ENCODE measurements at places on chromosomes 1 and 21.

DNA sequence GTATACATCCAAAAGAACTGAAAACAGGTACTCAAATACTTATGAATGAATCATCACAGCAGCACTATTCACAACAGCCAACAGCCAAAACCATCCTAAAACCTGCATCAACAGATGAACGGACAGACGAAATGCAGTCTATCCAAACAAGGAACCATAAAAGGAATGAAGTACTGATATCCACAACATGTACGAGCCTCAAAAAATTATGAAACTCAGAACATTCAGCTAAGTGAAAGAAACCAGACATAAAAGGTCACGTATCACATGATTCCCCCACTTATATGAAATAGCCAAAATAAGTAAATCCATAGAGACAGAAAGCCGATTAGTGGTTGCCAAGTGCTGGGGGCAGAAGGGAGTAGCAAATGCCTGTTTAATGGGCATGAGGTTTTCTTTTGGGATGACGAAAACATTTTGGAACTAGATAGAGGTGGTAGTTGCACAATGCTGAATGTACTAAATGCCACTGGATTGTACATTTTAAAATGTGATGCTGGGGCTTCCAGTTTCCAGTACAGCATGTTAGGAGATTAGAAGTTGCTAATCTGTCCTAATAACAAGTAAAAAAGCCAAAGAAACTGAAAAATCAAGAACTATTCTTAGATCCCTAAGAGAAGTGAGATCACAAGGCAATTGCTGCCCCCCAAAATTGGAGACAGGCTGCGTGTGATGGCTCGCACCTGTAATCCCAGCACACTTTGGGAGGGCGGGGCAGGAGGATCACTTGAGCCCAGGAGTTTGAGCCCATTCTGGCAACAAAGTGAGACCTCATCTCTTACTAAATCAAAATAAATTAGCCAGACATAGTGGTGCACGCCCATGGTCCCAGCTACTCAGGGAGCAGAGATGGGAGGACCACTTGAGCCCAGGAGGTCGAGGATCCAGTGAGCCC lies 25.3 kb downstream of the CLSTN1 start:
- DNase-seq: no peak

GRCh38 chr1:90046635-90047034 lies 51.7 kb downstream of the ZNF326 start:
- DNase-seq: no peak

GRCh38 chr21:17688912-17689874 lies 76.5 kb upstream of the BTG3 start:
- no peak for DNase-seq

GRCh38 chr1:47697616-47698335 lies 259.9 kb downstream of the FOXD2 start:
- no peak for DNase-seq

DNA sequence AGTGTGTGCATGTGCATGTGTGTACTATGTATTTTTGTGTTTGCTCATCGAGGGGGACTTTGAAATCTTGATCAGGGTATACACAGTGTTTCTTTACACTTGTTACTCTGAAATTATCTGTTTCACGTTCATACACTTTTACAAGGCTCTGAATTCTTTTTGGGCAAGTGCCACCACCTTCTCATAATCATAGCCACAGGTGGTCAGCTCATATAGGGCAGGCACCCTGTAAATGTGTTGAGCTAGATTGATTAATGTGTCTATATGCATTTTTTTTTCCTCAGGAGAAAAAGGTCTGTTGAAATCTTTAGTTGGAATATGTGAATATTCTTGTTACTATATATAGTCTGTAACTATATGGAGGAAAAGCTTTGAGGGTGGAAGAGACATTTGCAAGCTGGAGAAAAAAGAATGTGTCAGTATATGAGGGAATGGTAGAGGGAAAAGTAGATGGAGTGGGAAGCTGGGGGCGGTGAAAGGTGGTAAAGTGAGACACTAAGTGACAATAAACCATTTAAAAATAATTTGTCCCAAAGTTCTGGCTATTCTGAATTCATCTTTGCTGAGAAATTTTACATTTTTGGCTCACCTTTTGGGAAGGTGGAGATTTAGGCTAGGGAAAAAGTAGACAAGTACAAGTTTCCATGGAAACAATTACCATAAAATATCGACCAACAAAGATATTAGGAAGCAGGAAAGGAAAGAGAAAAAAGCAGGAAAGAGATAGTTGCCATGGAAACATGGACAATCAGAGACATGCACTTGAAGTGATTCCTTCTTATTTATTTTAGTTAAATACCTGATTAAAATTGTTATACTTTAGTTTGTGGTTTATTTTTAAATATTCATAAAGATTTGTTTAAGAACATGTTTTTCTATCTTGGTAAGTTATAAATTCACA lies 277.5 kb downstream of the PDE4B start:
- DNase-seq: no peak

- peak; percentile 75 for DNase-seq
Measured at GRCh38 chr1:116855191-116855619, 54.5 kb upstream of the PTGFRN start.

DNA sequence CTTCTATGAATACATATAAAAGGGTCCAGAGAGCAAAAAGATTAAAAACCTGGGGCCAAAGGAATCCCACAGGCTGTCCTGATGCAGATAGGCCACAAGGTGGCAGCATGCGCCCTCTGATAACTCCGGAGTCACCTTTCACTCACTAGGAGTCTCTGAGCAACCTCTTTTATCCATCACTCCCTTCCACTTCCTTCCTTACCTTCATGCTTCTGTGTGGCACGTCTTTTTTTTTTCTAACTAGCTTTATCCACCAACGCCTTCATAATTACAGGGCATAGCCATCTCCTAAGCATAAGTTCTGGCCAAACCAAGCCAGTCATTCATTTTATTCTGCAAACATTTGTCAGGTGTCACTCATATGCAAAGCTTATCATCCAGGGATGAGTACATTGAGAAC lies 3.9 kb upstream of the PGLYRP4 start:
- peak; percentile 64 for DNase-seq

- no peak for DNase-seq
Measured at GRCh38 chr1:154866257-154867063, 3.6 kb downstream of the KCNN3 start.

- no peak for DNase-seq
Measured at GRCh38 chr1:218324226-218324580, 20.9 kb upstream of the TGFB2 start.

DNA sequence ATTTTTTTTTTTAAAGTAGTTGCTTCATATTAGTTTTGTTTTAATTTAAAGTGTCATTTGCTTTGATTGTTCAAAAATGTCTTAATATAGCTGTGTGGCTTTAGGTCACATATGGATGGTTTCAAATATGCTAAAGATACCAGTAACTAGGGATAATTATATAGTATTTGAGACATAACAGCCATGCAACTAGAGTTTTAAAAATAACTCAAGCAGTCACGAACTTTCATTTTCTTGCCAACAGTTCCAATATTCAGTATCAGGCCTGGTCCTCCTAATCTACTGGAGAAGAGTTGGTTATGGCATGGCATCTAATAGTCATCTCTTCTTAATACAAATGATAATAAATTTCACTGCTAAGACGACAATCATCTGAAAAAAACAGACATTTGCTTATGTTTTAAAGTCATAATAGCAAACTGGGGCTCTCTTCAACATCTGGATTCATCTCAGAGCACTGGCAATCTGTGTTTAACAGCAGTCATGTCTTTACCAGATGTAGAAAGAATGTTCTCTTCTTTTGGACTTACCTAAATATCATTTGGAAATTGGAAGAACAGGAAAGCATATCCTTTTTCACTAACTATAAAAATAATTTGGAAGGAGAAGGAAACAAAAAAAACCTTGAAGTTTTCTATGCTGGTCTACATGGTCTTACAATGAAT lies 24.1 kb upstream of the A3GALT2 start:
- DNase-seq: no peak

DNA sequence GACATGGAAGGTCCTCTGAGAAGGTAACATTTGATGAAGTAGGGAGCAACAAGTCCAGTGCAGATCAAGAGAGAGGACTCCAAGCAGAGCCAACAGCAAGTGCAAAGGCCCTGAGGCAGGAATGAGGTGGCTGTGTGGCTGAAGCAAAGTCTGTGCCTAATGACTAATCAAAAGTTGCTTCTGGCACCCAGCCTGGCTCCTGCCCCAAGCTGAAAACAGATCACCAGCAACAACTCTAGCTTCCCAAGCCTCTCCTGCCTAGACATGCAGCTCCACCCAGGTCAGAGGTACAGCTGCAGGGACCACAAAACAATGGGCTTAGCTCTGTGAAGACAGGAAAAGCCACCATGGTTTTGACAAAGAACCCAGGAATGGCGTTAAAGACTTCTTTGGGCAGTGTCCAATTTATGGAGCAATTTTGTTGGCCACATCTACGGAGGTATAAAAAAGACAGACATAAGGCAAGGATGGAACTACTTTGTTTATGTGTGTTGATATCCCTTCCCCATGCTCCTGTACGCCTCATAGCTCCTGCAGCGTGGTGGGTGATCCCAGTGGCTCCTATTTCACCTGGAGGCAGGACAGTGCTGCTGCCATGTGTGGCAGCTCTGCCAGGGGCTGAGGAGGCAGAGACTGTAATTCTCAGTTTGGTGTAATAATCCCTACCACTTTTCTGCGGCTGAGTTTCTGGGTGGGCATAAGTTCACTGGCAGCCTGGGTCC lies 26.4 kb upstream of the IGSF3 start:
- DNase-seq: no peak

DNA sequence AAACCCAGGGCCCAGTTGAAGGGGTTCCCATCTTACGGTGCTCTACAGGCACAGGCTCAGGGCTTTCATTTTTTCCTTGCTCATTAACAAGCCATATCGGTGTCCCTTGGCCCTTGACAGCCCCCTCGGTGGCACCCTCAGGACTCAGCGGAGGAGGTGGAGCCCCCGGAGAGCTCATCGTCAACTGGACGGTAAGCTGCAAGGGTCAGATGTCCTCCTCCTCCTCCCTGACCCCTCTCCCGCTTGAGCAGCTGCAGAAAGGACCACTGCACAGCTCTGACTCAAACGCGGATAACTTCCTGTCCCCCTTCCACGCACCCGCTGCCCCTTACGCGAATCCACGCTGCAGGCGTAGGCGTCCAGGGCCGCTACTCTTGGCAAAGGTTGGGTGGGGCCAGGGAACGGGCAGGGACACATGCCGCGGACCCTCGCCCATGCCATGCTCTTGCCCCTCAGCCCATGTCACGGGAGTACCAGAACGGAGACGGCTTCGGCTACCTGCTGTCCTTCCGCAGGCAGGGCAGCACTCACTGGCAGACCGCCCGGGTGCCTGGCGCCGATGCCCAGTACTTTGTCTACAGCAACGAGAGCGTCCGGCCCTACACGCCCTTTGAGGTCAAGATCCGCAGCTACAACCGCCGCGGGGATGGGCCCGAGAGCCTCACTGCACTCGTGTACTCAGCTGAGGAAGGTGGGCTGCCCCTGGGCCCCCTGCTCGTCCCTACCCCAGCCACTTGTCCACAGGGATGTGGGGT lies 14.7 kb downstream of the TMEM81 start:
- DNase-seq: no peak

GRCh38 chr1:231465051-231465450 lies 43.0 kb upstream of the EGLN1 start:
- DNase-seq: no peak

- DNase-seq: no peak
Measured at GRCh38 chr1:155884031-155884960, 24.9 kb downstream of the SYT11 start.

GRCh38 chr1:215473943-215474342 lies 93.2 kb upstream of the KCTD3 start:
- DNase-seq: no peak

GRCh38 chr1:32933742-32934322 lies 30.8 kb downstream of the RNF19B start:
- peak; percentile 32 for DNase-seq

DNA sequence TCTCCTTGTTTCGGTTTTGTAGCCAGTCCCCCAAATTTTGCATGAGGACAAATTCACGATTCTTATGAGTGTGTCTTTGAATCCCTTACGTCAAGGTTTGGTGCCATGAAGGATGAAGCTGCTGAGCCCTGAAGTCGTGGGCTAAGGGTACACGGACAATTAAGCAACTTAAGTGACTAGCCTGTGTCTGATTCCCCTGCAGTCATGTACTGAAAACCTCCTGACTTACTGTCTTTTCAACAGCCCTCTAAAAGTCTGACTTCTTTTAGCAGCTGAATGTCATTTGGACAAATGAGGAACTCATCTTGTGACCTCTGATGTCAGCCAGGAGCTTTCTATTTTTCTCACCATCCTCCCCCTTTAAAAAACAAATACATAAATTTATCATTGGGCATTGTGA lies 27.1 kb upstream of the C1orf105 start:
- no peak for DNase-seq

GRCh38 chr1:230216896-230217295 lies 149.9 kb downstream of the GALNT2 start:
- no peak for DNase-seq

DNA sequence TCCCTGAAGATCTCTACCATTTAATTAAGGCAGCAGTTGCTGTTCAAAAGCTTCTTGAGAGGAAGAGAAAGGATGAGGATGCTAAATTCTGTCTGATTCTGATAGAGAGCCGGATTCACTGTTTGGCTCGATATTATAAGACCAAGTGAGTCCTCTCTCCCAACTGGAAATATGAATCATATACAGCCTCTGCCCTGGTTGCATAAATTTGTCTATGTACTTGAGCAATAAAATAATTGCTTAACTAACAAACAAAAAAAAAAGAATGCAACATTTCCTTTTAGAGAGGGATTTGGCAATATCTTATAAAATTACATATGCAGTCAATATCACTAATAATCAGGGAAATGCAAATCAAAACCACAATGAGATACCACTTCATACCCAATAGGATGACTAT lies 26.8 kb downstream of the ALDH9A1 start:
- DNase-seq: no peak

GRCh38 chr1:161013131-161013487 lies 7.8 kb downstream of the F11R start:
- DNase-seq: no peak

GRCh38 chr1:10765734-10766478 lies 30.5 kb downstream of the CASZ1 start:
- no peak for DNase-seq

GRCh38 chr21:45209685-45210284 lies 77.9 kb downstream of the POFUT2 start:
- no peak for DNase-seq

DNA sequence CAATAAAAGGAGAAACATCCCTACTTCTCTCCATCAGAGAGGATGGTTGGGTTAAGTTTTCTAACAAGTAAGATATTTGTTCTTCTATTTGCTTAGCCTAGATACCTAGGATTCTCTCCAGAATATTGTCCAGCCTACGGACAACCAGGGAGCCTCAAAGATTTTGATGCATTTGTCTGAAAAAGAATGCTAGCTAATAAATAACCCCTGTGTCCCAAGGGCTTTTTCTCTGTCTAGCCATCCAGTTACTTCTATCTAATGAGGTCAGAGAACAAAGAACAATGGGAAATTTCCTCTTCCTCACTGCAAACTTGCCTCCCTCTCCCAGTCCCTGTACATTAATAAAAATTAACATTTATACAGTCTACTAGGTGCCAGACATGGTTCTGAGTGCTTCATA lies 810 bp downstream of the RGS5 start:
- DNase-seq: no peak

- no peak for DNase-seq
Measured at GRCh38 chr21:37704751-37705150, 211.5 kb downstream of the KCNJ6 start.

All from muscle of arm (tissue), 14 donors.